ENCODE measurements at places on chromosomes 5 and 9.

- no peak for DNase-seq
These were observed 80.3 kb downstream of the HRH2 start for GRCh38 chr5:175738126-175738525.

DNA sequence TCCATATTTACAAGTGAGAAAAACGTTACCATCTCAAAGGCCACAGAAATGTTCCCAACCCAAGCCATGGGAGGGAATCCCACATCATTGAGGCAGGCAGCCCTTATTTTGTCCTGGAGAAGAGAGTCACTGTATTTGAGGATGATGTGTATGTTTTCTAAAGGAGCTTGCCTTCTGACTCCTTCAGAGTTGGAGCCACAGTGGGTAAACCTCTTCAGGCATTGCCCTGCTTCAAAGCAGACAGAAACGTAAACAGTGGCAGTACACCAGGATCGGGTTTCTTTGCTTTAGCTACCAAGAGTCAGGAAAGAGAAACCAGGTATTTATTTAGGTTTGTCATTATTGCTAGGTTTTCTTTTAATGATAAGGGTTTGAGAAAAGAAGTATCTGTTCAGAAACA, 45.7 kb downstream of the MUSK start:
- DNase-seq: peak; percentile 38

GRCh38 chr9:135320331-135320730, 159.3 kb upstream of the PPP1R26 start:
- no peak for DNase-seq

- DNase-seq: no peak
These were observed 241.8 kb upstream of the SLC24A2 start for GRCh38 chr9:20030671-20031070.

DNA sequence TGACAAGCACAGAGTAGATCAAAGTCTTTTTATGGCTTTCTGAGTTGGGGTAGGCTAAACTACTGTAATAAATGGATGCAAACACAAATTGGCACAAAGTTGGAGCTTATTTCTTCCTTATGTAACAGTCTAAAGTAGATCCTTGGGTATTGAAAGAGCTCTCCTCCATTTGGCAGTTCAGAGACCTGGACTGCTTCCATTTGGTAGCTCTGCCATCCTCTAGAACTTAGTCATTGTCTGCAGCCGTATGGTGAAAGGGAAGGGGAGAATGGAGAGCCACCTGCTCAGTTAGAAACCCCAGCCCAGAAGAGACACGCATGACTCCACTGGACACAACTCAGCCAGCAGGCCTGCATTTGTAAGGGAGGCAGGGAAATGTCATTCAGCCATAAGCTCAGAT, 345.0 kb downstream of the DMAC1 start:
- no peak for DNase-seq

DNA sequence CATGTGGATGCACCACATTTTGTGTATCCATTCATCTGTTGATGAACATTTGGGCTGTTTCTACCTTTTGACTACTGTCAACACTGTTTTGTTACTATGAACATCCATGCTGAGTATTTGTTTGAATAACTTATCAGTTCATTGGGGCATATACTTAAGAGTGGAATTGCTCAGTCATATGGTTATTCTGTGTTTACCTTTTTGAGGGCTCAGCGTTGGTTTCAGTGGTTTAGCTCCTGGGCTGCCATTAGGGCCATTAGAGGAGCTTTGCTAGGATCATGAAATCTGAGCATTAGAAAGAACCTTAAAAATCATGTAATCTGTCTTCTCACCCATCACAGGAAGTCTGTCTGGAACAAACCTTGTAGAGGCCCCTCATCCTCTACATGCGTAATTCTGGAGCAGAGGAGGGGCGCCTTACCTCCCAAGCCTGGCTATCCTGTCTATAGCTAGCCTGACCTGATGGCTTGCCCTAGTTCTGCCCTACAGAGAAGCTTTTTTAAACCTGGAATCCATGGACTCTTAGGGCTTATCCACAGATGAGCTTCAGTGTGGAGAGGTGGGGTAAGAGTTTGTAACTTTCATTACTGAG, 92.9 kb downstream of the PDZD2 start:
- no peak for DNase-seq

- peak; percentile 97 for DNase-seq
These were observed 523.5 kb upstream of the CLINT1 start for GRCh38 chr5:158382473-158382872.

DNA sequence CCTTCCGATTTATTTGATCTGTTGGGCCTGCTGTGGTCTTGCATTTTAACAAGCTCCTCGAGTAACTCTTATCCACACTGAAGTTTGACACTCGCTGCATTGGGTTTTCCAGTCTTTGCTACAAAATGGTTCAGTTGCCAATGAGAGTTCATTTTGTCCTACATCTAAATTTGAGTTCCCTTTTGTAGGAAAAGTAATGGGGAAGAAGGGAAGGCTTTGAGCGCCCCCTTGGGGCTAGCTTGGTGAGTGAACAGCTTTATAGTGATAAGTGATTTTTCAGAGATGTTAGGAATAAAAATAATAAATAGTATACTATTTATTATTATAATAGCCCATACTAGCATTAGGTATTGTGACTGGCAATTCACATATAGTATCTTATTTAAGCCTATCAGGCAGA, 89.9 kb upstream of the GNAQ start:
- peak; percentile 78 for DNase-seq

GRCh38 chr5:82365744-82366228, 87.6 kb upstream of the RPS23 start:
- DNase-seq: no peak

DNA sequence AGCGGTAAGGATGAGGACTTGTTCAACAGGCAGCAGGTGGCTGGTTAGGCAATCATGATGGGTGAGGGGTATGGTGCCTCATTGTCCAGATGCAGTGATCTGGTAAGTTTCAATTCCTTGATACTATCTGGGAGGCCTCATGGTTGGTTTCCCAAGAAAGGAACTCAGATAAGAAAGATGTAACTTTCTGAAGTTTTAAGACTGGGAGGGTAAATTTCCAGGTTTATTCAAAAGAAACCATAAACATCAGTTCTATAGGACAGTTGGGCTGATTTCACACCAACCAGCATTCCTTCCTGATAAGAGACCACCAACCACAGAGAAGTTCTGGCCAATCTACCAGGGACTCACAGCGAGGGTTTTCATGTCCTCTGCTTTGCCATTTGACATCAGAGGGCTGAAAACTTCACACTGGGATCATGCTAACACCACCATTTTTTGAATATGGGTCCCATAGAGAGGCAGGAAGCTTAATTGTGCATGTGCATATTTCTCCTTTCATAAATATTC, 773 bp upstream of the AGGF1 start:
- no peak for DNase-seq

GRCh38 chr9:129774791-129775447, 22.1 kb upstream of the PTGES start:
- DNase-seq: no peak

- DNase-seq: no peak
These were observed 657.4 kb downstream of the BRINP1 start for GRCh38 chr9:118711843-118712242.

- DNase-seq: no peak
These were observed 56.1 kb upstream of the AFAP1L1 start for GRCh38 chr5:149215478-149216090.

GRCh38 chr9:94859226-94859625, 132.7 kb downstream of the AOPEP start:
- no peak for DNase-seq

DNA sequence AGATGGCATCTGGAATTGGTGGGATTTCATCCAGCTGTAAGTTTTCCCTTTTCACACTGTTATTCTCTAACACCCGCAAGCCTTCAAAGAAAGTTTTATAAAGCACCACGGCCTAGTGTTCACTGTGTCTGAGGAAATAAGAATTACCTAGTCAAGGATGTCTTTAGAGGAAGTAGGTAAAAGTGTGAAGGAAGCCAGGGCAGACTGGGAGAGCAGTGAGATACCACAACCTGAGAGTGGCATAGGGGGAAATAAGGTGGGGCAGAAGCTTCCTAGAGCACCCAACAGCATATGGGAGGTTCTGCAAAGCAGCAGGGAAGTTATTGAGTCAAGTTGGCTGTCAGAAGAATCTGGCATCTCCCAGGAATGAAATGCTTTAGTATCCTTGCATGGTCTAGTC, 241.2 kb downstream of the CETN3 start:
- DNase-seq: no peak

DNA sequence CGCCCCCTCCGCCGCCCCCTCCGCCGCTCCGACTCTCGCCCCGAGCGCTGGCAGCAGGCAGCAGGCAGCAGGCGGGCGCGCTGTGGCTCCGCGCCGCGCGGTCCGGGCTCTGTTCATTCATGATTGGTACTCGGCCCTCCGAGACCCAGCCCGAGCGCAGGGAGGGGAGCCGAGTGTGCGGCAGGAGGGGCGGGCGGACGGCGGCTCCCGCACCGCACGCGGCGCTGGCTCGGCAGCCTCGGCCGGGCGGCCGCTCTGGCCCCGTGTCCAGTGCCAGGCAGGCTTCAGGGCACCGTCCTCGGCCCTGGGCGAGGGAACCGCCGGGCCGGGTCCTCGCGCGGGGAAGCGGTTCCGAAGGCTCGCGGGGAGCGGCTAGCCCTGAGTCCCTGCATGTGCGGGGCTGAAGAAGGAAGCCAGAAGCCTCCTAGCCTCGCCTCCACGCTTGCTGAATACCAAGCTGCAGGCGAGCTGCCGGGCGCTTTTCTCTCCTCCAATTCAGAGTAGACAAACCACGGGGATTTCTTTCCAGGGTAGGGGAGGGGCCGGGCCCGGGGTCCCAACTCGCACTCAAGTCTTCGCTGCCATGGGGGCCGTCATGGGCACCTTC, at the start of gene KCNIP1:
TSS of gene KCNIP1 (plus strand) at position 31 of the 607 bp plus-strand sequence.
- DNase-seq: peak; percentile 21

DNA sequence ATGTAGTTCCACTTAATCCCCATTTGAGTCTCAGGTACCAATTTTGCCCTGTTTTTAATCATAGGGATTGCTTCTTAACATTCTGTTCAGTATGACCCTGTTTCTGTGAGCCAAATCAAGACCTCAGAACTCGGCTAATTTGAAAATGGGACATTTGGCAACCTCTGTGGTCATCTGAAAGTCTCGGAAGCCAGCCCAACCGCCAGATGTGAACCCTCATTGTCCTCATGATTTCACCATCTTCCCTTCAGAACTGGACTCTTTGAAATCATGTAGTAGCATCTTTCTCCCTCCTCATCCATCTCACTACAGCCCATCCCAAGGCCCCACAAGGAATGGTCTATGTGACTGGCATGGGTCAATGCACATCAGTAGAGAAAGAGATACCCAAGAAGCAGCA, 88.9 kb downstream of the S1PR3 start:
- DNase-seq: peak; percentile 48

DNA sequence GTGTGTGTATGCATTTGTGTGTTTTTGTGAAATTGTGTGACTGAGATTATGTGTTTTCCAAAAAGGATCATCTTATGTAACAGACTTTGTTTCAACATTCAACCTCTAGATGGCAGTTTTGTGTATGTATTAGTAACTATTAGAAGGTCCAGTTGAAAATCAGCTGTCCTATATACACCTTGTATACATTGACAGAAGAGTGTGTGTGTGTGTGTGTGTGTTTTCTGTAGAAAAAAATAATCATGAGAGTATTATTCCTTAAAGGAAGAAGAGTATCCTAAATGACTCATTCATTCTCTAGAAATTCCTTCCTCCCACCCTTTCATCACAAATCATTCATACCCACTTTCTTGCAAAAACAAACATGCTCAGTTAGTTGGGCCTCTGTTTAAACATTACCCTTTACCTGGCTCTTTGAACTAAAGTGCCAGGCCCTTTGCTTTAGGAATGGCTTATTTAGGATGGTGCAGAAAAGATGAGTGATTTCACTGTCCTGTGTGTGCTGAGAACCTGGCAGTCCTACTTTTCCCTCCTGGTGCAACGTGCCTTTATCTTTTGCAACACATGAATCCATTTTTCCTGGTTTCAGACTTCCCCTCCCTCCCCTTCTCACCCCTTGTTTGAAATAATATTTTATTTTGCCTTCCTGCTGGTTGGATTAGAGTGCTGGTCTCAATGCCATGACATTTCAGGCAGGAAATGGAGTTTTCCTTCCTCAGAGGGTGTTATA, 152.2 kb downstream of the ARHGAP26 start:
- peak; percentile 77 for DNase-seq

- DNase-seq: no peak
These were observed 24.1 kb upstream of the OTP start for GRCh38 chr5:77662635-77663034.

- no peak for DNase-seq
These were observed 21.9 kb upstream of the TERT start for GRCh38 chr5:1316588-1317340.

DNA sequence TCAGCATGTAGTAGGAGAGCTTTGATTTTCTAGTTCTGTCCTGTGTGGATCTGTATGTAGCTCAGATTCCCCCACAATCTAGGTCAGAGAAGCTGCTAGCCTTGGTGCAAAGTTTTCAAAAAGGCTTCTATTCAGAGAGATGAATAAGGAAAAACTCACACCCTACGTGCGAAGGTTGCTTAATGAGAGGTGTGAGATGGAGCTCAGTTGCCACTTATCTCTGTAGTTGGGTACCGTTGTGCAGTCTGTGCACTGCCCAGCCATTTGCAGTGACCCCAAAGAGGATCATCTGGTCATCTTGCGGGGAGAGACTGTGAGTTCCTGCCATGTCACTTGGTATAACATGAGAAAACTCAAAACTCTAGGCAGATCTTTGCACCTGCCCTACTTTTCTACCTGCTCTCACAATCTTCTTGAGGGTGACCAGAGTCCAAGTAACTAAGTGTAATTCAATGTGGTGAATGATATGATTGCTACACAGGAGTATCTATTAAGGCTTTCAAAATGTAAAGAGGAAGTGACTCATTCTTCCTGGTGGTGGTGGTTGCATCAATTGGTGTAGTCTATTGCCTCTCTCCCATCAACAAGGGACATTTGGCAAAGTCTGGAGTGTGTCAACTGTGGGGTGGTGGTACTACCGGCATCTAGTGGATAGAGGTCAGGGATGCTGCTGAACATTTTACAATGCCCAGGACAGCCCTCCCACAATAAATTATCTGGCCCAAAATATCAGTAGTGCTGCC, 65.2 kb downstream of the TMC1 start:
- DNase-seq: peak; percentile 72

DNA sequence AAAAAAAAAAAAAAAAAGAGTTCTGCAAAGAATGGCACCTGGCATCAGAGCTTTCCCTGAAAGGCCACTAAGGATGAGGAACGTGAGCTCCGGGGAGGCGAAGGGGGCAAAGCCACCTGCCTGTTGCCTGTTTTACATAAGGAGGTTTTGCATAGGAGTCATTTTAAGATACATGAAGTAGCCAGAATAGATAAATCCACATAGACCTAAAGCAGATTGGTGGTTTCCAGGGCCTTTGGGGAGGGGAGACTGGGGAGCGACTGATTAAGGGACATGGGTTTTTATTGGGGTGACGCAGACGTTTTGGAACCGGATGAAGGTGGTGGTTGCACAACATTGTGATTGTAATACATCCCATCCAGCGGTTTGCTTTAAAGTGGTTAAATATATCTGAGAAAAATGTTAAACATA, 7.1 kb downstream of the NEK6 start:
- DNase-seq: no peak

DNA sequence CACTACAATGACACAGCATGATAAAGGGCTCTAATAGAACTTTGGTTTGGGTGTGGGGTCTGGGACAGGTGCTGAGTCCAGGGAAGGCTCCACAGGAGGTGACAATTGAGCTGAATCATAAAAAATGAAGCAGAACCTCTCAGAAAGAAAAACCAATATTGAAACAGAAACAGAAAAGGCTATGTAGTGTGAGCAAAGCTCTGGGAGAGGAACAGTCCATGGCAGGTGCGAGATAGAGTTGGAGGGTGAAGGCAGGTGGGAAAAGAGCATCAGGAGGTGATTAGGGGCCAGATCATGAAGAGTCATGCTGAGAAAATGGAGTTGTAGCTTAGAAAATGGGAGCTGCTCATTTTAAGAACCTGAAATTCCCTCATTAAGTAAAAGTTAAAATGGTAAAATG, 164.9 kb downstream of the KCTD16 start:
- no peak for DNase-seq

- no peak for DNase-seq
These were observed 11.1 kb upstream of the AQP3 start for GRCh38 chr9:33458444-33458843.

Data from adipocyte (in vitro differentiated cells).